ENCODE measurements at places on chromosomes 2 and 18.

- no peak for DNase-seq
Measured at GRCh38 chr2:75133621-75134570, 65.4 kb downstream of the TACR1 start.

DNA sequence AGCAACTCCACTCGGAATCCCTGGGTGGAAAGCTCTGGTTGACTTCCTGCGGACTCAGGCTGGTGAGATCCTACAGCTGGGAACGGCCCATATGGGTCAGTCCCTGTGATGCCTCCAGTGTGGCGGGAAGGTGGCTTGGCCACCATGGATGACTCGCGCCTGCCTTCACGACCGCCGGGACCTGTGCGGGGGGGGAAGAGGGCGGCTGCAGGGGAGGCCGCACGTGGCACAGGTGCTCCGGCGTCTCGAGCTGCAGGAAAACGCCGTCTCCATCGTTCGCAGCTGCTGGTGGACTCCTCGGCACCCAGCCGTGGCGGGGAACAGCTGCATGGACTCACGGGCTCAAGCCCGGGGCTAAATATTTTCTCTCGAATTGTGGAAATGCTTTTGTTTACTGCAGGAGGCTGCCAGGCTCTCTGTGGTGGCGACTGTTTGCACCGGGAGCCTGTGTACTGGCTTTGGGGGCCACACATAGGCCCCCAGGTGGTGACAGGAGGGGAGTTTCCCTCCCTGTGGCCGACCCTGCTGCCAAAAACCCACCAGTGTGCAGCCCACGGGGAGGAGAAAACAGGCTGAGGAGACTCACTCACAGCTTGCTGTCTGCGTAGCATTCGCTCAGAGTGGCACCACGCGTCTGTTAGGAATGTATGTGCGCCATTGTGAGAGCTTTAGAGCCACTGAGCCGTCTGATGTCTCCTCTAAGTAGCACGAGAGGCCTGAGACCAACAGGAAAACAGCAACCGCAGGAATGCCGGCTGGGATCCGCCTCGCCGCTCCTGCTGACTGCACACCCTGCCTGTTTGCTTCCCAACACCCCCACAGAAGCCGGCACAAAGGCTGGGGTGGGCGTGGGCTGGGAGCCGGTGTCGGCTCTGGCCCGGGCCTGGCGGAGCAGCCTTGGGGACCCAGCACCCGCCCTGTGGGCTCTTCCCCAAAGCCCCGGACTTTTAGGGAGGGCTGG, 89.2 kb downstream of the NFATC1 start:
- no peak for DNase-seq

GRCh38 chr2:165868211-165868610, 74.2 kb upstream of the GALNT3 start:
- DNase-seq = no peak

- no peak for DNase-seq
Measured at GRCh38 chr18:21167641-21168377, 56.2 kb upstream of the ROCK1 start.

DNA sequence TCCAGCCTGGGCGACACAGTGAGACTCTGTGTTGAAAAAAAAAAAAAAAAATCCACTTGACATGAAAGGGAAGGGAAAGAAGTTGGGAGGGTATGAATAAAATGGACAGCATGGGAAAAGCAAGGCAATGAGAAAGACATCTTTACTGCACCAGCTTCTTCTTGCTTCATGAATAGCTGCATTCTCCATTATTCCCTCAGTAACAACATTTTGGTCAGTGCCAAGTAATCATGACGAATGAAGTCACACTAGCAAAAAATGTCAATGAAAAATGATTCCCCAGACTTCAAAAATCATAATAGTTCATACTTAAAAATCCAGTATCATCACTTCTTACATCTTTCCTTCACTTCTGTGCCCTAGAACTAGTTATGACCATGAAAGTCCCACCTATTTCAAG, 30.4 kb downstream of the ADAM17 start:
- no peak for DNase-seq

- DNase-seq = no peak
Measured at GRCh38 chr2:19426941-19427340, 68.5 kb upstream of the OSR1 start.

- no peak for DNase-seq
Measured at GRCh38 chr2:61356958-61357350, 113.9 kb downstream of the USP34 start.

- DNase-seq = no peak
Measured at GRCh38 chr2:174331595-174332216, 3.0 kb upstream of the SP9 start.

DNA sequence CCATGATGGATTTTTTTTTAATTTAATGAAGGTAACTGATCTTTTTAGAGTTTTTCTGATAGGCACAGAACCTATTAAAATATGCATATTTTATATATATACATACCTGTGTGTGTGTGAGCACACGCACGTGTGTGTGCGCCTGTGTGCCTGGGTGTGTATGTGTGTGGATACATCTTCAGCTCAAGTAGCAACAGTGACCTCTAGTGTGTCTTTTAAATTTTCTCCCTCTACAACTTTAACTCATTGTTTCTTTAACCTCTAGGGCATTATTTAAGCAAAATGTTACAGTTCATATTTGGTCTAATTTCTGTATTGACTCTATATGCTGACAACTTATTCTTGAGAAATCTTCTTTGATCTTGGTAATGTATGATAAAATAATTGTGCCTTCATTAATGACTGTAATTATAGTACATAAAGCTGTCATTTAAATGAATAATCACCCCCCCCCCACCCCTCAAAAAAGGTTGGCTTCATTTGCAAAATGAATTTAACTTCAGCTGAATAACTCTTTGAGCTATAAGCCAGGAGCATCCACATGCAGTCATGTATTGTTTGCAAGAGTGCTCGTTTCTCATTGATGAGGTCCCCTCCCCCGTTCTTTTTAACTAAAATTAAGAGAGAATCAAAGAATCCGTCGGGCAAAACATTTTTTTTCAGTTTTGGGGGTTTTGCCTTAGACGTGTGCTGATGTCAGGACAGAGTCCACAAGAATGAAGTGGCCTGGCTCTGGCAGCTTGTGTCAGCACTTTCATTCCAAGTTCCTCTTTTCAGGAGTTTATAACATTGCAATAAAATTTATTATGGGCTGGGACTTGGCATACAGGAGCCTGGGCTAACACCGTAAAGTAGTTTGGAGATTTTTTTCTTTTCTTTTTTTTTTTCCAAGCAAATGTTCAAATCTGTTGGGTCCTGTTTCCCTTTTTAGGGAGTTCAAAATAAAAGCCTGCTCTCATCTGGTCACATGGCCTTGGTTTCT, 80.0 kb downstream of the ETAA1 start:
- DNase-seq = no peak

DNA sequence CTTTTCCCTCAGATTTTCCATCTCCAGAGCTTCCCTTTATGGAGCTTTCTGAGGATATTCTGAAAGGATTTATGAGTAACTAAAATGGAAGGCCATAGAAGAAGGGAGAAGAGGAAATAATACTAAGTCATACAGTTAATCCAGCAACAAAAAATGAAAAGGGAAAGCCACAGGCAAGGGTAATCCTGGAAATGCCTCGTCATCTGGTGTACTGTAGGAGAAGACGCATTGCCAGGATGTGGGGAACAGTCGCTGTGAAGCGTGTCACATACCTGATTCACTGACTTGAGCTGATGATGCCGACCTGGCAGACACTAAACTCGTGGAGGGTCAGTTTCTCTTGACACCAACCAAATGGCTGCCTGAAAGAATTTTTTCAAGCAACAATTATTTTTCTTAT, 34.7 kb upstream of the ALPP start:
- DNase-seq = no peak

GRCh38 chr18:51185075-51185474, 12.4 kb downstream of the MEX3C start:
- DNase-seq = no peak

DNA sequence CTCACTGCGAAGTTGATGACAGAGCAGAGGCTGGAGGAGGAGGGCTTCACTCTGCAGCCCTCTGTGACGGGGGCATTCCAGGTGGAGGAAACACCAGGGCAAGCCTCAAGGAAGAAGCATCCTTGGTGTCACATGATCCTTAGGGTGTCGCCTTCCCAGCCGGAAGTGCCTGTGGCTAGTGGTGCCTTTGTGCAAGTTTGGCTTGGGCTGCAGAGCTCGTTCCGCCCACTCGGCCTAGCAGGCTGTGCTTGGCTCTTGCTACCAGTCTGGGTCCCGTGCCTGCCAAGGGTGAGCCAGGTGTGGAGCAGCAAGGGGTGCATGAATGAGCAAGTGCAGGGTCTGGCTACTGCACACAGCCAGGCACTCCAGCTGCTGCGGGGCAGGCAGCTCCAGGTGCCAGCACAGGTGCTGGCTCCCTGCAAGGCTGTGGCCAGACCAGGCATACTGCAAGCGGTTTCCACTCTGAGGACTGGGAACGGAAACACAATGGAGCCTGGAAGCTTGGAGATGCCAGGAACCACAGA, 325.3 kb upstream of the SMIM21 start:
- DNase-seq = no peak

DNA sequence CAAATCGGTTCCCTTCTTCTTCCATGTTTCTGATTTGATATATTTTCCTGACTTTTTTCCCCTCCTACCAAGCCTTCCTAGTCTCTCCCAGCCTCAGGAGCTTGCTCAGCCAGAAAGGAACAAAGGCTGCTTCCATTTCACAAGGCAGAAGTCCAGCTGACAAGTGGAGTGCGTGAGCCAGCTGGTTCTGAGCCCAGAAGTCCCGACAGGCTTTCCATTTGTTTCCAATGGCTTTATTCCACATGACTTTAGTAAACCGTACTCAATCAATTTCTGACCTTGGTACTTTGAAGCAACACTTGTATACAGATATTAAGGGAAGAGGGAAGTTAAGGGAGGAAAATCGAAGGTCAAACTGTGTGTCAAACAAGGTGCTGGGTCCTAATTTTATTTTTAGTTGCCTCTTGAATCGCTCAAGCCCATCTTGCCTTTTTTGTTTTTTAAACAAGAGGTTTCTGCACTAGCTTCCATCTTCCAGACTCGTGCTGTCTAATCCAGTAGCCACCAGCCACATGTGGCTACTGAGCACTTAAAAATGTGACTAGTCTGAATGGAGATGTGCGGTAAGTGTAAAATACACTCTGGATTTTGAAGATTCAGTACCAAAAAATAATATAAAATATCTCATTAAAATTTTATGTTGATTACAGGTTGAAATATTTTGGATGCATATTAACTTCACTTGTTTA, 36.2 kb downstream of the WIPF1 start:
- no peak for DNase-seq

- no peak for DNase-seq
Measured at GRCh38 chr2:231425811-231426703, 30.5 kb downstream of the B3GNT7 start.

DNA sequence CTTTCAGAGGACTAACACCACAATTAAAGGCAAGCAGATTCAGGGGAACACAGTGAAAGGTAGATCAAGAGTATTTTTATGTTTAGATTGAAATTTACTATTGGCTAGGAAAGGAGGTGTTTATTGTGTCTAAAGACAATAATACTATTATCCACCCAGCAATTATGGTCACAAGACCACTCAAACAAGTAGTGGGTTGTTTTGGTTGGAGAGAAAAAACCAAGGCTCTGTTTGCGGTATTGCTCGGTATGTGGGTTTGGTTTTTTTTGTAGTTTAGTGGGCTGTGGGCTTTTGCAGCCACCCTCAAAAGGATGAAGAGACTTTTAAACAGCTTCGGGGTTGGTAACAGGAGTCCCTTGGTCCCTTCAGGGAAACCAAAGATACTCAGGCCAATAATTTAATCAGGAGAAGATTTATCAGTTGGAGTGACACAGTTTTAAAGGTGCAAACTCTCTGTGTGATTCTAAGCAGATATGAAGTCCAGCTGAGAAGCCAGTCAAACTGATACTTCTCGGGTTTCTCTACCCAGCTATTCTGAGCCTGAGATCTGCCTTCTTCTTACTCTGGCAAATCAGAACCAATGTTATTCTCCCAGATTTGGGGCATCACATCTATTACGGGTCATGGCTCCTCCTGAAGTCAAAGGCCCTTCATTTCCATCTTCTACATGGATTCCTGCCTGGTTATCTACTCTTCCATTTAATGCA, 55.3 kb downstream of the DCC start:
- no peak for DNase-seq

DNA sequence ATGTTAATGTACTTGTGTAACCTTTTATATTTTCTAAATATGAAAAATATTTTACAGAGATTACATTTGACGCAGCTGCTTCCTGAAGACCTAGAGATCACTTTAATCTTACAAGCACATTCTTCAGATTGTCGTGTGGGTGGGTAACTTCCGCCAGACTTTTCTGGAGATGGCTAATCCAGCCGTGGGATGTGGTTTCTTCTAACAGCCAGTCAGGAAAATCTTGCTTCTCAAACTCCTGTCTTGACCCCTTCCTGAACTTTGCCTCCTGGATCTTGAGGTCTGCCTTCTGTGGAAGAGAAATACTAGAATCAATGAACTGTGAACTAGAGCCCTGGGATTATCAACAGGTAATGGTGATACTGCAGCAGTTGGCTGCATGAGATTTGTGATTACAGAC, 401.6 kb upstream of the TNP1 start:
- no peak for DNase-seq

GRCh38 chr2:122156176-122156890, 400.9 kb downstream of the TSN start:
- DNase-seq = no peak

DNA sequence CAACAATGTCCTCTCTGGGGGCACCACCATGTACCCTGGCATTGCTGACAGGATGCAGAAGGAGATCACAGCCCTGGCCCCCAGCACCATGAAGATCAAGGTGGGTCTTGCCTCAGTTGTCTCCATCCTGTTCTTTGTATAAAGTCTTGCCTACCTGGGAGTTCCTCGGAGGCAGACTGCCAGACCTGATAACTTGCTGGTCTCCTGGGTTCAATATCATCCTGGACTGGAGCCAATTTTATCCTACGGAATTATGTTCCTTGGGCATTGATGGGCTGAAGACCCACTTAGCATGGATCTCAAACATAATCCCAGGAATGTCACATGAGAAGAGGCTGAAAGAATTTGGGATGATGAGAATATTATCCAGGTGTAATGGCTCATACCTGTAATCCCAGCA, 10.0 kb upstream of the DGUOK start:
- no peak for DNase-seq

DNA sequence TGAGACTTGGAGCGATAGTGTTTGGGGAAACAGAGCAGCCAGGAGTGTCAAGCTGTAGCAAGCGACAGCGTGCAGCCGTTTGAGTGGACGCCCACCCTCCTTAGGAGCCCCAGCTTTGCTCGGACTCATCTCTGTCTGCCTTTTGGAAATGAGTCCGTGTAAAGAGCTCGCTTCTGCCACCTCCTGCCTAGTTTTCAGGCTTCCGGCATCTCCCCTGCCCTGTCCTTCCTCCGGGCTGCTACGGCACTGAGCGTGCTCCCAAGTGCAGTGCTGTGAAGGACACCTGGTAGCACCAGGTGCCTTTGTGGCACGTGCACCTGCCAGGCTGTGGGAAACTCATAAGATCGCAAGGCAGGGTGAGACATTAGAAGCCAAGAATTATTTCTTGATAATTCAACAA, 117.1 kb downstream of the RNF144A start:
- no peak for DNase-seq

- no peak for DNase-seq
Measured at GRCh38 chr2:48567671-48568070, 37.7 kb downstream of the STON1 start.

Data from activated T-cell treated with anti-CD3 and anti-CD28 coated beads, Interleukin-2, amount 50 U/mL, for 72 hours (primary cell).